ENCODE measurements at places on chromosomes 12 and 14.

DNA sequence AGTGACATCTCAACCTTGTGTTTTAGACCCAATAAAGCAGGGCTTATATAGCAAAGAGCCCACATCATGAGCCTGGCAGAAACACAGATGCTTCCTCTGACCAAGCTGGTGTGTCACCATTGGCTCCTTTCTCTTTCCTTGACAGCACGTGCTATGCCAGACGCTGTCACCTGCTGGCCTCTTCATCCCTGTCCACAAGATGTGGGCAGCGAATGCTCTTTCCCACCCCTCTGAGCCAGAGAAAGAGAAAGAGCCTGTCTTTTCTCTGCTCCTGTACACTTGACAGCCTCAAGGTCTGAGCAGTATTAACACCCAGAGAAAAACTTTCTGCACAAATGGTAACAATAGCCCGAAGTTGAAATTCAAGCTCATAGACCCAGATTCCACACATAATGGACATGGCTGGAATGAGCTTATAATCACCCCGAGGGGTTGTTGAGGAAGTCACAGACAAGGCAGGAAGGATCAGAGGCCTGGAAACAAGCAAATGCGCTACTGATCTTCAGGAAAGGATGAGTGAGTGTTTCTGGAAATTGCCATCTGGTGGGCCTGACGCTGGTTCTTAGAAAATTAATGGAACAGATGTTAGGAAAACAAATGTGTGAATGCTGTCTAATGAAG lies 8.9 kb downstream of the TGFB3 start:
- peak; percentile 17 for DNase-seq

DNA sequence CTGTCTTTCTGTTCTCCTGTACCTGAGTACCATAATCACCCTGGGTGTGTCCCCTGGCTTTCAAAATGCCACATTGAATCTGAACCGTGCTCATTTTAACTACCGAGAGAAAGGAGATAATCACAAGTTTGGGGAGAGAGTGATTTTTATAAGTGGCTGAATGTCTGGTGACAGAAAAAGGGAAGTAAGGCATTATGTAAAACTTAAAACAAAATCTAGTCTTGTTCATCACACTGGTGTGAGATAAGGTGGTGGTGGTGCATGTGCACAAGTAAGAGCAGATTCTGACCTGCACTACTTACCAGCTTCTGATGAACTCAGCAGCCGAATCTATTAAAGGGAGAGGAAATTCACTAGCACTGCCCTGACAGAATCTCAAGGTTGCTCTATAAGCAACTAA lies 56.3 kb downstream of the SPPL3 start:
- no peak for DNase-seq

- DNase-seq: no peak
These were observed 12.2 kb downstream of the CLMN start for GRCh38 chr14:95307402-95308041.

DNA sequence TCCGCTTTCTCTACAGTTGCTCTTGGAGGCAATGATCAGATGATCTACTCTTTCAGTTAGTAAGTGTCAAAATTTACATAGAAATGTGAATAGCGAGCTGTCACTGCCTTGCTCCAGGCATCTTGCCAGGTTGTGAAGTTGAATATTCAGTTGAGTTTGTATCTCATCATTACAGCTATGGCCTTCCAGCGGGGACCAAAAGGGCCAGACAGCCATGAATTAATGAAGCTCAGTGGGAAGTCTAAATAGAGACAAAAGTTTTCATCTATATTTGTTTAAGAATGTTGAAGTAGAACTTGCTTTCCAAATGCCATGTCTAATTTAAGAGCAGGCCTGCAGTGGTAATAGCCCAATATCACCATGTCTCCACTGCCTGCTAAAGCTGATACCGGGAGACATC lies 387.8 kb downstream of the FLRT2 start:
- no peak for DNase-seq

DNA sequence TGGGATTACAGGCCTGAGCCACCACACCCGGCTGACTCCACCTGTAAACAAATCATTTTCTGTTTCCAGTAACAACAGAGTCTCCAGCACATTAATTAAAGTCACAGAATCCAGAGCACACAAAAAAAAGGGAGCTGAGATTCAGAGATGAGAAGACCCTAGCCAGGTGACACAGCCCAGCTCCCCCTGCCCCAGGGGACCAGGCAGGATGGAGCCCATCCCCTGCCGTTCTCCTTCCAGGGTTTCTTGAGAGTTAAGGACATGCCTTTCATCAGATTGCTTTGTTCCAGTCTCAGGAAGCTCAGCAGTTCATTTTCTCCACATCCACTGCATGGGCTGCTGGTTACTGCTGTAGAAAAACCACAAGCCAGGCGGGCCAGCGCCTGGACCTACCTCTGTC lies 81.2 kb downstream of the RIMBP2 start:
- DNase-seq: no peak
